ENCODE measurements at places on chromosomes 6 and 20. TPM values are rescaled to one million over a fixed set of nuclear protein-coding genes. Genes with fewer than 3 reads are reported as not detected.

The BACH2 gene
- 3.9 TPM for total RNA-seq

- no peak for DNase-seq
Measured at GRCh38 chr20:31758991-31759390, 19.9 kb downstream of the TPX2 start.

DNA sequence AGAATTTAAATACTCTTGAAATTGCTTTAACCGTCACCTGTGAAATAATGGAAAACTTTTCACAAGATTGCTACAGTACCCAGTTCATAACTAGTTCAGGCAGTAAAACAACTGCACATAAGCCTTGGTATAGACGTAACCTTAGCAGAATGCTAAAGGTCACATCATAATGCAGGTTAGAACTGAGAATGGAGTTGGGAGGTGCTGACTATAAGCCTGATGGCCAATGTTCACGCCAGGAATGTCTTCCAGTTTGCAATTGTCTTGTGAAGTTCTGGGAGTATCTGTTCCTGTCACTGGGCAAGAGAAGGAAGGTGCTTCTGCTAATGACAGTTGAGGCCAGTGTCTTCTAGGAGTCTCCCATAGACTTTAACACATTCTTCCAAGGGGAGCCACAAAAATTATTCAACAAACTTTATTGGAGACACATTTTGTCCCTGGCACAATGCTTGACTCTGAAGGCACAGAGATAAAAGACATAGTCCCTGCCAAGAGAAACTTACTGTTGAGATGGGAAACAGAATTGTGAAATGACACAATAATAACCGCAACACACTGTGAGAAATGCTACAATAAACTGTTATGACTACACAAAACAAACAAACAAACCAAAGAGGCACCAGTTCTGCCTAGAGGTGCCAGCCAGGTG, 24.6 kb upstream of the CEP162 start:
- no peak for DNase-seq

DNA sequence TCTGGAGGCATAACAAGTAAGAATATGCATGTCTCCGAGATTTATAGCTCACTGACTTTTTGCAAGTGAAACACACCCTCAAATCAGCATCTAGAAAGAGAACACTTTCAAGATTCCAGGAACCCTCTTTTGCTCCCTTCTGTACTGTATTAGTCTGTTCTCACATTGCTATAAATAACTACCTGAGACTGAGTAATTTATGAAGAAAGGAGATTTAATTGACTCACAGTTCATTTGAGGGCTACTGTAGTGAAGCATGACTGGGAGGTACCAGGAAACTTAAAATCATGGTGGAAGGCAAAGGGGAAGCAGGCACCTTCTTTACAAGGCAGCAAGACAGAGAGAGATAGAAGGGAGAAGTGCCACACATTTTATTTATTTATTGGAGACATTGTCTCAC, 269.9 kb downstream of the UTRN start:
- DNase-seq = no peak

The C4B gene
- 0.30 TPM for total RNA-seq

DNA sequence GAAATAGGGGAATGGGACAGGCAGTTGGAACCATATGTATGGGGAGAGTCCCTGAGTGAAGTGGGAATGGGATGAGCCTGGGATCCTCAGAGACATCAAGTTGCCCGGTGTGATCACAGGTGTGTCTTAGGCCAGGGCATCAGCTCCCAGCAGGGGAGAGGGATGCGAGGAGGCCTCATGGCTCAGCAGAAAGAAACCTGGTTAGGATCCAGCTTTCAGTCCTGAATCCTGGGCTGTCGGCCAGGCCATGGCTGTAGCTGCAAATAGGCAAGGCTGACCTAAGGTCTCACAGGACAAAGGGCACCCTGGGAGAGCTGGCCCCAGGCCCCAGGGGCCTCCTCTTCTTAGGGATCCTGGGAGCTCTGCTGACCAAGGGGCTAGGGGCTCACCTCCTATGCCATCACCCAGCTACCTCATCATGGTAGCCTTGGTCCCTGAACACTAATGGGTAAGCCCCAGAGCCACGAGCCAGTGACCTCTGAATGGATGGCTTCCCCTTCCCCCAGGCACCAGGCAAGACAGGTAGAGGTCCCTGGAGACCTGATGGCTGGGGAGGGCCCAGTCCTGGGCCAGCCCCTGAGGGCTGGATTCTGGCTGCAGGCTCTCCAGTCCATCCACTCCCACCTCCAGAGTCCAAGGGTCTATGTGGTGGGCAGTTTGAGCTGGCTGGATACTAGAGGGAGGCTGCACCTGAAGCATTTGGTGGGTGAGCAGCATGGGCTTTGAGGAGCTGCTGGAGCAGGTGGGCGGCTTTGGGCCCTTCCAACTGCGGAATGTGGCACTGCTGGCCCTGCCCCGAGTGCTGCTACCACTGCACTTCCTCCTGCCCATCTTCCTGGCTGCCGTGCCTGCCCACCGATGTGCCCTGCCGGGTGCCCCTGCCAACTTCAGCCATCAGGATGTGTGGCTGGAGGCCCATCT, at the start of gene SLC22A7:
SLC22A7 (plus strand) TSS at position 617 of the 921 bp plus-strand sequence; CDS start at position 716, 99 bp downstream.
- DNase-seq = no peak

DNA sequence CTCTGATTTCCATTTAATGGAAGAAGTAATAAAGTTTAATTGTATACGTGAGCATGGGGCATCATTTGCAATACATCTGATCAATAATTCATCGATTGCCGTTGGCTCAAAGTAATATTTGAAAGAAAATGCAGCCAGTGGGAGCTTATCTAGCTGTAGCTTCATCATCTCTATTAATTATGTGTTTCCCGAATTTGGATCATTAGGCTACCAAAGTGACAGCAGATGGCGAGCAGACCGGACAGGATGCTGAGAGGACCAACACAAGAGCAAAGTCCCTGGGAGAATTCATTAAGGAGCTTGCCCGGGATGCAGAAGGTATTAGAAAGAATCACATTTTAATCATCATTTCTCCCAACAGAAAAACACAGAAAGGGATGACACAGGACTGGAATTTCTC, 327.1 kb downstream of the ARHGAP18 start:
- no peak for DNase-seq

DNA sequence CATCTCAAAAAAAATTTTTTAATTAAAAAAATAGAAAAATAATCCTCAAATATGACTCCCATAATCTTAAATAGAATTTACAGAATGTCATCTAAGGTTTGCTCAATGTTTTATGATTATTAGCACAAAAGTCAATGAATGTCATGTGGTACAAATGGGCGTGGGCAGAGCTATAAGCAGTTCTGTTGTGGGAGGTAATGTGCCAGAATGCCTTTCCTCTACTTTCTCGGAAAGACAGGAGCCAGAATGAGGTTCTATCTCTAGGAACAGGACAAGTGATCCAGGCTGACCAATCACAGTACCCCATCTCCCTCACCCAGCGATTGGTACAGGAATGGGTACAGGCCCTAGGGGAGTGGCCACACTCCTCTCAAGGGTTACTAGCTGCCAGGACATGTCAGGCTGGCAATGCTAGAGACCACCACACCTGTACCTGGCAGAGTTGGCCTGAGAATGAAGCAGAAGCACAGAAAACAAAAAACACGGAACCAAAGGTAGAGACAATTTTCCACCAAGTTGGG, 15.1 kb downstream of the RALGAPA2 start:
- DNase-seq = no peak

GRCh38 chr6:73519926-73520687, 725 bp downstream of the EEF1A1 start:
- peak; percentile 73 for DNase-seq

The PPIL1 gene
- 93.1 TPM for total RNA-seq

- no peak for DNase-seq
Measured at GRCh38 chr6:168619560-168620314, 178.8 kb downstream of the SMOC2 start.

- DNase-seq = no peak
Measured at GRCh38 chr20:13809373-13809772, 24.5 kb downstream of the NDUFAF5 start.

DNA sequence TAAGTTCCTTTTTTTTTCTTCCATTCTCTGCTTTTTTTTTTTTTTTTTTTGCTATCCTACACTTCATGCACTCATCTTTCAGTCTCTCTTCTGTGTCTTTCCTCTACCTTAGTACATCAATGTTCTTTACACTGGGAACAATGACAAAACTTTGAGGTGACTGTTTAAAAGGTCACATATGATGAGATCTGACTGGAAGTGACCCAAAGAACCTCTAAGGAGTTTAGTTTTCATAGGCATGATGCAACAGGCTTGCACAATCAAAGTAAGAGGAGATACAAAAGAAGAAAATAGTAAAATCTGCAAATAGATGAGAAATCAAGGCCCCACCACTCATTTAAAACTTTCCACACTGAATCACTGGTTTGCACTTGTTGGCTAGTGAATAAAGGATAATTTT, 840.8 kb downstream of the TBC1D32 start:
- no peak for DNase-seq

The TMEM170B gene
- total RNA-seq = 19.7 TPM

DNA sequence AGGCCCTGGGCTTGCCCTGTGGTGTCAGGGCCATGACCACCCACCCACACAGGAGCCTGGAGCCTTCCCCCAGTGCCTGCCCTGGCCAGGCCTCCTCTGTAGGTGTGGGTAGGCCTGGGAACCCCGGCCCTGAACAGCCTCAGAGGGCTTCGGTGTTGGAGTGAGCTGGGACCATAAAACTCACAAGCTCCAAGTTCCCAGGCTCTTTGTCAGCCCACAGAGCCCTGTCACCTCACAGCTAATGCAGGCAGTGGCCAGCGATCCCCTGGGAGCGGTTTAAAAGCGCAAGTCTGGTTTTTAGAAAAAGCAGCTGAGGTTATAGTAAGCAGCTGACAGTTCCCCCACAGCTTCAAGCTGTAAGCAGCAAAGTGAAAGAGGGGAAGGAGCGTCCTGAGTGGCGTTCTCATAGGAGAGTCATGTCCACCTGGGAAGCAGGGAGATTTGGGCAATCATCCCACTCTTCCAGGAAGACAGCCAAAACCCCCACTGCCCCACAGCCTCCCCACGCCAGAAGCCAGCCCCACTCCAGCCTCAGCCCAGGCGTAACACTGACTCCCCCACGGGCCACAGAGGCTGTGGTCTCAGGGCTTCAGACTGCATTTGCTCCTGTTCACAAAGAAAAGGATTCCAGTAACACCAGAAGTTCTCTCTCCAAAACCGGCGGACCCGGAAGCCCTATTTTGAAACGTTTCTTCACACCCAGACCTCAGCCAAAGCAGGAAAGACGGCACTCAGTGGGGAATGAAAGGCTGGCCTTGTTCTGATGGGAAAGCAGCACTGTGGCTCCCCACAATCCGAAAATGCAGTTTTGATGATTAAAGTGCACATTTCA, 34.3 kb upstream of the FOXC1 start:
- no peak for DNase-seq

GRCh38 chr6:43981363-43981990, 145.8 kb downstream of the MRPL14 start:
- DNase-seq = no peak

- DNase-seq = no peak
Measured at GRCh38 chr6:18019539-18020534, 32.4 kb upstream of the KIF13A start.
